ENCODE measurements at places on chromosomes 16 and 17.

GRCh38 chr16:6279286-6279685 lies 1053.4 kb upstream of the RBFOX1 start:
- DNase-seq, result no peak

- no peak for DNase-seq
Observed at GRCh38 chr17:44074231-44074910, 3.8 kb downstream of the G6PC3 start.

DNA sequence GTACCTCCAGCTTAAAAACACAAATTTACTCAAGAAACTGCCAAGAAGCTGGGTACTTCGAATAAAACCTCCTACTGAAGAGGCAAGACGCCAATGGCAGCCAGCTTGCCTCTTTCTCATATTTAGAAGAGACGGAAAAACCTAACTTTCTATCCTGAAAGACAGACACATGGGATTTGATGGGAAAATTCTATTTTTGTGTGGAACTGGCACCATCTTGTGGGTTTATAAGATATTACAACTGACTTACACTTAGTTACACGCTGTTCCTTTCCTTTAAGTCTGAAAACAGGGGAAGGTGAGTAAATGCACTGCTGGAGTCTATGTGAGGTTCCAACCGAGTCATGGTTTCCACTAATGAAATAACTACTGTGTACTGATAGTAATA lies 10.3 kb downstream of the ZNF18 start:
- peak; percentile 16 for DNase-seq

DNA sequence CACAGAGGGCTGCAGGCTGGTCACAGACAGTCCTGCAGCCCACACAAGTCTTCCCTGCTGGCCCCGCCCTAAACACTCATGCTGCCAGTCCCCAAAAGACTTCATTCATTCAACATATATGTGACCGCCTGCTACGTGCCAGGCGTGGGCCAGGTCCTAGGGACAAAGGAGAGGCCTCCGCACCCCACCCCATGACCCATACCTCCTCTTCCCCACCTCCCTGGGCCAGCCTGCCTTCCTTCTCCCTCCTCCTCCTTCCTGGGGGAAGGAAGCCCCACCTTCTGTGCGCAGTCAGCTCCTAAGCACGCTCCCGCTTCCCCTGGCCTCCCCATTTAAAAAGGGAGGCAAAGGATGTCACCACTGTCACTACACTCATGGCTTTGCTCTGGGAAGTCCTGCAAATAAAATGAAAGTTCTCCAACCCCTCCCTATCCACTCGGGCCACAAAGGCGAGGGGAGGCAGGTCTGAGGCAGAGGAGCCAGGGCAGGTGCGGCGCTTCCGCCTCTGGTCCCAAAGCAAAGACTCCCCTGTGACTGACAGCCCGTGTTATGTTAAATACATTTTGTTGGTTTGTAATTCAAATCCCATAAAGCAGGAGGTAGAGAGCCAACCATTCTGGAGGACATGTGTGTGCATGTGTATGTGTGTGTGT lies 9.0 kb downstream of the DNAAF8 start:
- DNase-seq, result no peak

DNA sequence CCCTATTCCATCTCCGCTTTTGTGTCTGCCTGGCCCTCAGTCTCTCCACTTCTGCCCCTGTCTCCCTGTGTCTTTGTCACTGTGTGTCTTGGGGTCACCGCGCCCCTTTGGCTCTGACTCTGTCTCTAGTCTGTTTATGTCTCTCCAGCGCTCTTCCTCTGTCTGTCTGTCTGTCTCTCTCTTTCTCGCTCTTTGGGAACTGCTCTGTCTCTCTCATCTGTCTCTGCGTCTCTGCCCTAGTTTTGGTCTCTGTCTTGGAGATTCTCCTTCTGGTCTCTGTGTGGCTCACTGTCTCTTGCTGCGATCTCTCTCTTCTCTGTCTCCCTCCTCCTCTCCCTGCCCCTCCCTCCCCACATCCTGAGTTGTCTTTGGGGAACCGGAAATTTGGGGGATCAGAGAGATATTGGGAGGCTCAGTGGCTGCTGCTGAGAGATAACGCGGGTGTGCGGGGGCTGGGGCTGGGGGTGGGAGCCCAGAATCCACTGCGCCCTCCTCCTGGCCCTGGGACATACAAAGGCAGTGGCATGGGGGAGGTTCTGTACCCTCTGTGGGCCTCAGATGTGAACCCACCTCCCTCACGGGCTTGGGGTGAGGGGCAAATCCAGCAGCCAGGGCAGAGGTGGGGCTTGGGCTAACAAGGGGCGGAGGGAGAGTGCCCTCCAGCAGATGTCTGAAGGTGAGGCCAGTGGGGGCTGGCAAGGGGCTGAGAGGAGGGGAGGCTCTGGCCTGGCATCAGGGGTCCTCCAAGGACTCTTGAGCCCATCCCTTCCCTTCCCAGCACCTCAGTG lies 24.4 kb downstream of the LAT start:
- DNase-seq, result no peak

DNA sequence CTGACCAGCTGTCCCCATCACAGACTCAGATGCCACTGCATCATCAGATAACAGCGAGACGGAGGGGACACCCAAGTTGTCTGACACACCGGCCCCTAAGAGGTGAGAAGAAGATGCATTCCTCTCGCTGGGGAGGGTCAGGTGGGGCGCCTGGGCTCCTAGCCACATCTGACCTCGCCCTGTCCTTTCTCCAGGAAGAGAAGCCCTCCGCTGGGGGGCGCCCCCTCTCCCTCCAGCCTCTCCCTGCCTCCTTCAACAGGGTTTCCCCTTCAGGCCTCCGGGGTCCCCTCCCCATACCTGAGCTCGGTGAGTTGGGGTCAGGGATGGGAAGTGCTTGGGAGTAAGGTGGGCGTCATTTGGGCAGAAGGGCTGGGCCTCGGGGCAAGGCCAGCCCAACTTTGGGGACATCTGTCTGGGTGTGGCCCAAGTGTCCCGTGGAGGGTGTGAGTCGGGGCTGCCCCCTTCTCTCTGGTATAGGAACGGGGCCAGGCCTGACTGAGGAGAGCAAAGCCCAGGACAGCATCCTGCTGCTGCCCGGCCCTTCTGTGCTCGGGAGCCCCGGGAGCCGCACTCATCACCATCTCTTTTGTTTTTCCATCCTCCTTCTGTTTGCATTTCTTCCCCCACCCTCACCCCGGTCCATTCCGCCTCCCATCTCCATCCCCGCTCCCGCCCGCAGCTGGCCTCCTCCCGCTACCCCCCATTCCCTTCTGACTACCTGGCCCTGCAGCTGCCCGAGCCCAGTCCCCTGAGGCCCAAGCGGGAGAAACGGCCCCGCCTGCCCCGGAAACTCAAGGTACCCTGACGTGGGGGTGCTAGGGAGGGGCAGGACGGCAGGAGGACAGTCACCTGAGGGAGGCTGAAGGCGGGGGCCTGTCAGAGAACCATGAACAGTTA lies 4.9 kb downstream of the INO80E start:
- DNase-seq, result no peak

DNA sequence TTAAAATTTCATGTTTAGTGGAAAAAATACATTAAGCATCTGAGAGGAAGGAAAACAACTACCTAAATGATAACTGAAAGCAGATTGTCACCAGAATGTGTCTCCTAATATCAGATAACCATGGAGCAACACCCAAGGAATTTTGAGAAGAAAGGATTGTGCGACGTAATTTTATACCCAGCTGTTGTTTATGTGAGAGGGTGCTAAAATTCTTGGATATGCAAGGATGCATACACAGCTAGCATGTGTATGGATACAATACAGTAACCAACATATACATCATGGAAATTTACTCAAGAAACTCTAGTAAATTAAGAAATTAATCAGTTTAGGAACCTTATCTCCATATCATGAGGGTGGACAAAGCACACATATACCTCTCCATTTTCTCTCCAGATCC lies 290.9 kb downstream of the HS3ST3A1 start:
- no peak for DNase-seq

- no peak for DNase-seq
Observed at GRCh38 chr17:40153603-40154236, 13.4 kb downstream of the CASC3 start.

GRCh38 chr16:83701494-83701893 lies 106.3 kb upstream of the HSBP1 start:
- peak; percentile 66 for DNase-seq

DNA sequence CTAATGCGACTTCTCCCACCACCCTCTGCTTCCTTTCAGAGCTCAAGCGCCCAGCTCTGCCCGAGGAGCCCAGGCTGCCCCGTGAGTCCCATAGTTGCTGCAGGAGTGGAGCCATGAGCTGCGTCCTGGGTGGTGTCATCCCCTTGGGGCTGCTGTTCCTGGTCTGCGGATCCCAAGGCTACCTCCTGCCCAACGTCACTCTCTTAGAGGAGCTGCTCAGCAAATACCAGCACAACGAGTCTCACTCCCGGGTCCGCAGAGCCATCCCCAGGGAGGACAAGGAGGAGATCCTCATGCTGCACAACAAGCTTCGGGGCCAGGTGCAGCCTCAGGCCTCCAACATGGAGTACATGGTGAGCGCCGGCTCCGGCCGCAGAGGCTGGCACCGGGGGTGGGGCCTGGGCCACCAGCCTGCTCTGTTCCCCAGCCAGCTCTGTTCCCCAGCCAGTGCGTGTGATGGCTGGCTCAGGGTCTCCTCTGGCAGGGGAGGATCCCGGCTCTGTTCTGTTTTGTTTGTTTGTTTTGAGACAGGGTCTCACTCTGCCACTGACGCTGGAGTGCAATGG lies 18.7 kb downstream of the CRISPLD2 start:
- no peak for DNase-seq

DNA sequence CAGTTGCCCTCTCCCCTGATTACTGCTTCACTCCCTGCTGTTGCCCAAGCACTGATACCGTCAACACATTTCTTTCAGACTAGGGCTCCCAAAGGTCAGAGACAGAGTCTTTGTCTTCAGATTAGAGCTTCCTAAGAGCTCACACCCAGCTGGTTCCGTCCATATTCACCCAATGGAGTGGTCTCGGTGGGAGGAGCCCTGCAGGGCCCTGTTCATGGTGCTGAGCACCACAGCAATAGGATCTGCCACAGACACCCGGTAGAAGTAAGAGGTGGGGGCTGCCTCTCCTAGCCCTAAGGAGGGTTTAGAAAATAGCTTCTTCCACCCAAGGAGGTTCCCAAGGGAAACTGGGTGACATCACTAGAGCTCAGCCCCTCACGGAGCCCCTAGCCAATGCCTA lies 128.3 kb downstream of the CCDC144A start:
- DNase-seq, result no peak

GRCh38 chr16:89473791-89474414 lies 16.5 kb downstream of the ANKRD11 start:
- no peak for DNase-seq

GRCh38 chr17:51298508-51299371 lies 38.4 kb downstream of the UTP18 start:
- DNase-seq, result peak; percentile 52

- DNase-seq, result no peak
Observed at GRCh38 chr17:81733507-81734404, 21.7 kb downstream of the SLC25A10 start.

GRCh38 chr16:86942151-86943051 lies 364.1 kb downstream of the FOXL1 start:
- DNase-seq, result no peak

DNA sequence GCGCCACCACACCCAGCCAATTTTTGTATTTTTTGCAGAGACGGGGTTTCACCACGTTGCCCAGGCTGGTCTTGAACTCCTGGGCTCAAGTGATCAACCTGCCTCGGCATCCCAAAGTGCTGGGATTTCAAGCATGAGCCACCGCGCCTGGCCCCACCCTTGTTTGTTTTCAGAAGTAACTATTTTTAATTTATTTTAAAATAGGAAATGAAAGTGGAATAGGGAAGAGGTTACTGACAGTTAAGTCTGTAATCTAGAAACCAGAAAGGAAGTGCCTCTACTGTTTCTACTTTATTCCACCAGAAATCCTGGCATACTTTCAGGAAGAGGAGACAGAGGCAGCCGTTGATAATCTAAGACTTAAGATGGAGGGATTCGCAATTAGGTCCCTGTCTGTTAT lies 225.6 kb downstream of the TANC2 start:
- DNase-seq, result no peak

- no peak for DNase-seq
Observed at GRCh38 chr16:54817940-54818574, 112.6 kb upstream of the IRX5 start.

GRCh38 chr17:49022391-49022941 lies 25.3 kb downstream of the IGF2BP1 start:
- no peak for DNase-seq

GRCh38 chr16:72397876-72398275 lies 225.9 kb upstream of the PMFBP1 start:
- no peak for DNase-seq

- DNase-seq, result no peak
Observed at GRCh38 chr17:58319173-58320162, 9.1 kb downstream of the TSPOAP1 start.

- DNase-seq, result no peak
Observed at GRCh38 chr16:10554569-10554968, 25.8 kb downstream of the EMP2 start.

DNA sequence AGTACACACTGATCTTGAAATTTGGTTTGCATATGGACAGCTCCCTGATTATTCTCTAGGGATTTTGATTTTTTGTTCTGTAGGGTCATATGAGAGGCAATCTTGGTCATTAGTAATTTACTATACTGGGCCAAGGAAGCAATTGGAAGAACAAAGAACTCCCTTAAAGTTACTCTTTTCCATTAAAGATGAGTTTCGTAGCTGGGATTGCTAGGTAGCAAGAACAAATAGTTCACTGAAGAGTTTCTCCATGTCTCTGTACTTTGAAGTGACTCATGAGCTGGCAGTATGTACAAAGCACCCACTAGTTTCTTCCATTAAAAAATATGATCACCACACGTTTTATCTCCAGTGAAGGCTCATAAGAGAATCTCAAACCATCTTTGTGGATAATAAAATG lies 6.2 kb upstream of the BCAS3 start:
- no peak for DNase-seq

GRCh38 chr17:45436161-45436560 lies 3.5 kb upstream of the ARHGAP27 start:
- DNase-seq, result no peak

GRCh38 chr17:20823905-20824304 lies 218.9 kb downstream of the USP22 start:
- DNase-seq, result no peak

- no peak for DNase-seq
Observed at GRCh38 chr16:23145186-23145585, 4.1 kb downstream of the USP31 start.

DNA sequence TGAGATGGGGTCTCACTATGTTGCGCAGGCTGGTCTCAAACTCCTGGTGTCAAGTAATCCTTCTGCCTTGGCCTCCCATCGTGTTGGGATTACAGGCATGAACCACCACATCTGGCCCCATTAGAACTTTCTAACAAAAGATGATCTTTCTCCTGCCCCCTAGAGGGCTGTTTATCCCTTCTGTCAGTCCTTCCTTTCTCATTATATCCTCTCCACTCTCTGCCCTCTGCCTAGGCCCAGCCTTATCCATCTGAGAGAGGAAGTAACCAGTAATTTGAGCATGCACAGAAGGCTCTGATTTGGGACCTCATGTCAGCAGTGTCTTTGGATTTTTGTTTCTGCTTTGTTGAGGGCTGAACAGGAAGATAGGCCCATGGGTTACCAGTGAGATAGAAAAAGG lies 4.4 kb upstream of the DHX40 start:
- DNase-seq, result no peak

GRCh38 chr16:64182985-64183384 lies 938.9 kb downstream of the CDH11 start:
- DNase-seq, result no peak

- DNase-seq, result no peak
Observed at GRCh38 chr17:81601525-81602120, 35.3 kb downstream of the NPLOC4 start.

- no peak for DNase-seq
Observed at GRCh38 chr17:693791-694638, 20.6 kb downstream of the VPS53 start.
